ENCODE measurements at places on chromosomes 12 and 14.
A peak's percentile ranks its signal among the peaks of the same experiment; 100 is the strongest.

DNA sequence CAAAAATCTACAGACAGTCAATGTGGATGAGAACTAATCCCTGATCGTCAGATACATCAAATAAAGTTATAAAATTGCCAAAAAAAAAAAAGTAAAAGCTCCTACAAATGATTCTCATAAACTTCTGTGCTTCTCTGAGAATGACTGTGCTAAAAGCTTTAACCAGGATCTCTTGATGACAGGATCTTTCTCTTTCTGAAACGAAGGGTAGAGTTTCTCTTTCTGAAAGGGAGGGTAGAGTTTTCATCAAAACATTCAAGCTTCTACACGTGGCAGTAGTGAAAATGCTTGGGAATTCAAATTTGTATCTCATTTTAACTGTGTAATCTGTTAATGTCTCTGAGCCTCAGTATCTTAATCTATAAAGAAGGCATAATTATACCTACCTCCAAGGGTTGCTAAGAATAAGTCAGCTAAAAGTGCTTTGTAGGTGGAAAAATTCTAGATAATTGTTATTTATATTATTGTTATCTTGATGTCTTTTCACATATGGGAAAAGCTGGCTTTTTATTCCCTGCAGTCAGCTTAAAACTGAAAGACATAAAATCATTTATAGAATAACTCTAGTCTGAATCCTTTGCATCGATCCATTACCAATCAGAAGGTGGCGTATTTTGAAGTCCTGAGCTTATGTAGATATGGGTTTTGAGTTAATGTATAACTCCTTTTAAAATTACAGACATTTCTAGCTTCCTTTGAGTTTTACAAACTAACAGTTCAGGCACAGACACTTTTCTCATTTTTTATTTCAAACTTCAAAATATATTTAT, 157.4 kb downstream of the DACT1 start:
- no peak for DNase-seq

- DNase-seq, result no peak
These were observed 68.1 kb downstream of the CRADD start for GRCh38 chr12:93745286-93745685.

GRCh38 chr12:89326239-89327040, 25.9 kb downstream of the DUSP6 start:
- DNase-seq, result no peak

GRCh38 chr12:2431810-2432209, 363.0 kb upstream of the FKBP4 start:
- DNase-seq, result peak; percentile 23

GRCh38 chr14:51860164-51860824, at the start of gene GNG2:
Gene GNG2, plus strand, starts transcription at chr14:51860612. Its CDS starts 90,067 bp downstream, at chr14:51950679.
- peak; percentile 75 for DNase-seq

DNA sequence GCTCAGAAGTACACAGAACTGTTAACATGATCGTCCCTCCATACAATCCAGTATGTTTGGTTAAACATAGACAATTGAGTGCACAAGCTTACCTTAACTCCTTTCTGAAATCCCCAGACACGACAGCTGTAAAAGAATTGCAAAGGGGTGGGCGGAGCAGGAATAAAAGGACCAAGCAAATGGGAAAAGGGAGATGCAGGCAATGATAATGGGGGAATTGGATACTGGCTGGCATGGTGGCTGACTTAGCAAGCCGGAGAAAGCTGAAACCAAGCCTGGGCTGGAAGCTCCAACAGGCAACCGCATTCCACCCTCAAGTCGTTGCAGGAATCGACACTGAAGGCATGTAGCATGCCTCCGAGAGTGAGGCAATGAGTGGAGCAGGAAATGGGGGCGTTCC, 96.8 kb upstream of the TMEM132C start:
- DNase-seq, result no peak

DNA sequence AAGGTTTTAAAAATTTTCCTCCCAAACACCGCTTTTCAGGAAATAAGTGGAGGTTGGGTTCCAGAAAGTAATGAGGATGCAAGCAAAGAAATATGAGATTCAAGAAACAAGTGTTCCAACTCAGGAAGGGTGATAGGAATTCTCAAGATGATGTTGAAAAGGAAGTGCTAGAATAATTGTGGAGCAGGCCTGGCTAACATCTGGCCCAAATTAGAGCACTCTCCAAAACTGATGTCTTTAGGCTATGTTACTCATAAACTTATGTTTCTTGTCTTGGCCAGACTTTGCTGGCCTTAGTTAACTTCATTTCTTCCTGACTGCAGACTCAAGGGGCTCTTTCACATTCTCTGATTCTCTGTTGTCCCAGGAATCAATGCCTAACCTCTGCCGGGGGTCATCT, 116.3 kb downstream of the TMTC3 start:
- peak; percentile 81 for DNase-seq

- no peak for DNase-seq
These were observed 183.0 kb upstream of the CAND1 start for GRCh38 chr12:67086116-67086515.

DNA sequence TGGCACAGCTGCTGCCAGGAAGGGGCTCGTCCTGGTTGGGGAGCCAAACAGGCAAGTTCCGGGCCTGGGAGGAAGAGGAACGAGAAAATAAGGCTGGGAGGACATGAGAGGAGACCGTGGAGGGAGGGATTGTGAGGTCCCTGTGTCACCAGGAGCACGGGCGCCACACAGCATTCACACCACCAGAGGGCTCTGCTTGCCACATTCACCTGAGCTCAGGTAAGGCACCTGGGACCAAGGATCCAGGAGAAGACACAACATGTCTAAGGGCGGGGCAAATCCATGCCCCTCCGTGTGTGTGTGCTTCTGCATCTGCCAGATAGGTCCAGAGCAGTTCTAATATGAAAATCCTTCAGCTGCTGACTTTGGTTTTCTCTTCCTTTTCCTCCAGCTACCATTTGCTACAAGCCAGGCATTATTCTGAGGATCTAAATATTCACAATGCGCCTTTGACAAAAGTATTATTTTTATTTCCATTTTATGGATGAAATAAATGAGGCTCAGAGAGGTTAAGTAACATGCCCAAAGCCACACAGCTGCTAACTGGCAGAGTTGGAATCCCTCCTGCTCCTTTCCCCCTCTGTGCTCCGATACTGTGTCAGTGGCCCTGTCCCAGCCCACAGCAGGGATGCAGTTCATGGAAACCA, 14.6 kb downstream of the RAPGEF3 start:
- no peak for DNase-seq

DNA sequence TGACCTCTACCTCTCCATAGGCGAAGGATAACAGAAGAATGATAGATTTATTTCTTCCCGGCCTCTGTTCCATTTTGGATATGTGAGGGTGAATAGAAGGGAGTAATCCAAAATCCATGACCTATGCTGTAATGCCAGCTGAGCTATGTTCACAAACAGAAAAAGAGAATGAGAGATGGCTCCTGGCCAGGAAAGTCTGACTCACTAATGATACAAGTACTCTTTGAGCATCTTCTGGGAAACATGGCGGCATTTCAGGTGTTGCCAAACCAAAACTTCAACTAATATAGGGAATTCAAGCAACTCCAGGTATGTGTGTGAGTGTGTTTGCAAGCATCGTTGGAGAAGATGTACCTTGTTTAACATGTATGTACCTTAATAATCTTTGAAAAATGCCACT, 55.1 kb downstream of the MED13L start:
- peak; percentile 87 for DNase-seq

- DNase-seq, result peak; percentile 24
These were observed 53.9 kb downstream of the EID3 start for GRCh38 chr12:104357421-104357952.

DNA sequence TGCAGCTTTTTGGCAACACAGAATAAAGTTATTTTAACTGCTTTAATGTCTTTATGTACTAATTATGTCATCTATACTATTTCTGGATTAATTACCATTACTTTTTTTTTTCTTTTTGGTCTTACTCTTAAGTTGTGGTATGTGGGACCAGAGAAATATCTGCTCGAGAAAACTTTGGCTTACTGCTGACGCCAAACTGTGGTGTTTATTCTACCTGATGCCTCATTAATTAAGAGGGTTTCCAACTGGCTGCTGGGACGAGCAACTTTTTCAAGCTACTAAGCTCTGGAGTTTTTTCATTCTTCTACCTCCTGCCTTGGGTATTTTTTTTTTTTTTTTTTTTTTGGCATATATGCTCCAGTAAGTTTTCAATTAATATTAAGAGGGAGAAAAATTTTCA, 1257.5 kb downstream of the FSCB start:
- no peak for DNase-seq

All from fibroblast of upper back skin (primary cell).